Upper lobe of left lung (tissue), 6 donors: ENCODE measurements at places on chromosomes 7 and 10.

DNA sequence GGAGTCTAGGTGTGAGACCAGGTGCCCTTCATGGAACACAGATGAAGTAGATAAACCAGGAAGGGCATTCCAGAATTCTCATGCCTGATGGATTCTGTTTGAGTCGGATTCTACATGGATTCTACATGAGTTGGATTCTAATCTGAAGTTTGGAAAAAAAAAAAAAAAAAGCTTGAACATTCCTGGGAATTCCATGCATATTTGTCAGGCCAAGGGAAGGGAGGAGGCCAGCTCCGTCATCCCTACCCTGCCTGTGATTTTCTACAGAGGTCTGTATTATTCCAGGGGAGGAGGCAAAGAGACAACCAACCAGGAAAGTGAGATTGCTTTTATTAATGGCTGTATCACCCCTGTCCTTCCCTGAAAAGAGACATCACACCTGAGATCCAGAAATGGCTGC is 27.8 kb upstream of the EBLN1 start:
- DNase-seq, result no peak

DNA sequence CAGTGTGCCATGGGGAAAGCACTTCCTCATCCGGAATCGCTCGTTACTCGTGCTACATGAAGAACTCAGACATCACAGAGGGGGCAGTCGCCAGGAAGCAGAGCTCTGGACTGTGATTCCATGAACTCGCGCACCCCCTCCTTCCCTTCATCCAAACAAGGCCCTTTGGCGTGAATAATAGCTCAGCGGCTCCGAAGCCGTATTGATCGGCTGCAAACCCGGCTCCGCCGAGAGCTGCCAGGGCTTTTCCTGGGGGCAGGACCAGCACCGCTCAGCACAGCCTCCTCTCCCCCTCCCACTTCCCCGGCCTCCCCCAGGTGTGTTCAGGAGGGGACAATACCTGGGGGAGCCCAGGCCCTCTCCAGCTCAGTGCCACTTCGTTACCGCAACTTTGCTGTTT is 129.0 kb upstream of the TCF7L2 start:
- DNase-seq, result peak; percentile 40

DNA sequence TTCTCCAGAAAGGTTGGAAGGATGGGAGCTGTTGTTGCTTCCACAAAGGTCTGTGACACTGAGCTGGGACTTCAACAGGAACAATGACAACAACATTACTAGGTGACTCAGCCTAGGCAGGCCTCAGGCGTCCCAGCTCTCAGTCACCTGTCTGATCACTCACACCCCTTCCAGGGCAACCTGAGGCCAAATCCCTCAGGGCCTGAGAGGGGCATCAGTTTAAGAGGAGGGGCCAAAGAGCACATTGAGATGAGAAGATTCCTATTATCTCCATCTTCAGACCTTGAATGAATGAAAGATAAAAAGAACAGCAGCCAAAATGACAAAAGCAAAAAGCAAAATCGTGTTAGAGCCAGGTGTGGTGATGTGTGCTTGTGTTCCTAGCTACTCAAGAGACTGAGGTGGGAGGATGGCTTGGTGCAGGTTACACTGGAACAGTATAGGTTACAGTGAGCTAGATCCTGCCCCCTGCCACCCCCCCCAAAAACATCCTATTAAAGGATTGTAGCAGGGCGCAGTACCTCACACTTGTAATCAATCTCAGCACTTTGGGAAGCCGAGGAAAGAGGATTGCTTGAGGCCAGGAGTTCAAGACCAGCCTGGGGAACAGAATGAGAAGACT is at the start of gene ATG9B:
ATG9B (minus strand) TSS at position 60 of the 622 bp plus-strand sequence. CDS start 71 bp downstream, outside the sequence.
- no peak for DNase-seq

- DNase-seq, result no peak
Observed at GRCh38 chr10:59077855-59078254, 98.6 kb upstream of the PHYHIPL start.

DNA sequence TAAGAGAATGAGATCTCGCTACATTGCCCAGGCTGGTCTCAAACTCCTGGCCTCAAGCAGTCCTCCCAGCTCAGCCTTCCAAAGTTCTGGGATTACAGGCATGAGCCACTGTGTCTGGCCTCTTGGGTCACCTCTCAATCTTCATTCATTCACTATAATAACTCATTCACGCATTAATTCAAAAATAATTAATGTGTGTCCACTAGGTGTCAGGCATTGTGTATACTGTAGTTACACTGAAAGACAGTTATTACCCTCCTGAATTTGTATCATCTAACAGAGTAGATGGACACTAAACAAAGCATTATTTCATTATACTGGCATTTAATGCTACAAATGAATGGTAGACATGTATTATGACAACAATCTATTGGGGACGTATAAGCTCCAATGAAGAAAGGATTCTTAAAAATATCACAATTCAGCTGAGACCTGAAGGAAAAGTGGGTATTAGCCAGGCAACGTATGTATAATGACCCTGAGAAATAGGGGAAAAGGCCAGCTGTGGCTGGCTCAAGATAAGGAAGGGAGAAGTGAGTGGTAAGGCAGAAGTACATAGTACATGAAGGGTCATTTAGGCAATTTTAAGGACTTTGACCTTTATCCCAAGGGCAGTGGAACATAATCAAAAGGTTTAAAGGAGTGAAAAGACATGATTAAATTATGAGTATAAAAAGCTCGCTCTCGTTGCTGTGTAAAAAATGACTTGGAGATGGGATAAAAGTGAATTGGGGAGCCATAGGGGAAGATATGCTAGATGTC is 150.7 kb downstream of the BTAF1 start:
- DNase-seq, result no peak
